ENCODE measurements at places on chromosomes 3 and 15.

DNA sequence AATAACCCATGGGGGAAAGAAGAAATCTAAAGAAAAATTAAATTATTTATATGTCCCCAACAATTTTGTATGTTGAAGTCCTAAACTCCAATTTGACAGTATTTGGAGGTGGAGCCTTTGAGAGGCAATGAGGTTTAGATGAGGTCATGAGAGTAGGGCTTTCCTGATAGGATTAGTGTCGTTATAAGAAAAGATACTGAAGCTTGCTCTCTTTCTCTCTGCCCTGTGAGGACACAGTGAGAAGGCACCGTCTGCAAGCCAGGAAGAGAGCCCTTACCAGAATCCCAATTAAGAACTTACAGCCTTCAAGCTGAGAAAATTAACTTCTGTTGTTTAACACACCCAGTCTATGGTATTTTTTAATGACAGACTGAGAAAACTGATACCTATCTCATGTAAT lies 16.1 kb upstream of the OR5AC2 start:
- DNase-seq = no peak

DNA sequence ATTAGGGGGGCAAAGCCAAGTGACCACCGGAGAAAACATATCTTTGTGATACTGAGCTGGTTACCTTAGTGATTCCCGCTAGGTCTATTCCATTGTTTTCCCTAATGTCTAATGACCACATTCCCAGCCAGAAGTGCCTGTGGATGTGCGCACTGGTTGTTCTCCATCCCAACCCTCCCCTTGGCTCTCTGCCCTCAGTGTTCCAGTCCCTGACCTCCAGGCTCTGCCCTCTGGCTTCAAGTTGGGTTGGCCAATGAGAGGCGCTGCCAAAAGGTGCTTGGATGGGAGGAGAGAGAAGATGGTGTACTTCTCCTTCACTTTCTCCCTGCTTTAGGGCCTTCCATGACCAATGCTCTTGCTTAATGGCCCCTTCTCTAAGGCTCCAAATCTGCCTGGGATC lies 2.4 kb downstream of the COLQ start:
- no peak for DNase-seq

DNA sequence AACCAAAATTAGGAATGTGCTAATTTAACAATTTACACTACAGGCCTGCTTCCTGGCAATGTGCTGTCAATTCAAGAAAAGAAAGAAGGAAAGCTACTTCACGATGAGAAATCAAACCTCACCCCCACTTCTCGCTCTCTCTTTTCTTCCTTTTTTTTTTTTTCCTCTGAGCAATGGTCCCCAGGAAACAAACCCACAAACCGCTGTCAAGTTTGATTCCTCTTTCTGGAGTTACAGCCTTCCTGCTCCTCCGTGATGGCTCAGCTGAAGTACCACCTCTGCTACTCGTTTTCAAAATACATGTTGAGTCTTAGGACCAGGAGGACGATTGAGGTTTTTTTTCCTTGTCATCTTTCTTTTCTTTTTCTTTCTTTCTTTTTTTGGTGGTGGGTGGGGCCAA lies 3.4 kb upstream of the TRIM71 start:
- DNase-seq = no peak

DNA sequence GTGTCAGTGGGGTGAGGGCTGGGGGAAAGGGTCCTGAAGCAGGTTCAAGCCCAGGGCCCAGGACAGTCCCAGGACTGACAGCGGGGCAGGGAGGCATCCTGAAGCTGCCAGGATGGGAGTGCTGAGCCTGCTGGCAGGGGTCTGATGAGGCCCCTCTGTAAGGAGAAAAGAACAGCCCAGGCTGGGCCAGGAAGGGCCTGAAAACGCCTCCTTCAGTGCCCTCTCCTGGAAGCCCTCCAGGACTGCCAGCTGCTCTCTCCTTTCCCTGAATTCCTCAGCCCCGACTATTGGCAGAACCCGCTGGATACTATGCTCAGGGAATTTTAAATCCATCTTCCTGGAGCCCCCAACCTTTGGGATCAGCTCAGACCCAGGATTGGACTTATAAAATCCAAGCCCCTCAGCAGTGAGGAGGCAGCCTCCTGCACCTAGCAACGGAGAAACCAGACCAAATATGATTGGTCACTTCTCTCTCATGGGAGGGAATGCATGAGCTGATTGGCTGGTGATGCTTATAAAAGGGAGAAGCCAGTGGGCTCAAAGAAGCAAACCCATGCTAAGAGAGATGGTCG lies 203.5 kb upstream of the LINGO1 start:
- DNase-seq = peak; percentile 19

DNA sequence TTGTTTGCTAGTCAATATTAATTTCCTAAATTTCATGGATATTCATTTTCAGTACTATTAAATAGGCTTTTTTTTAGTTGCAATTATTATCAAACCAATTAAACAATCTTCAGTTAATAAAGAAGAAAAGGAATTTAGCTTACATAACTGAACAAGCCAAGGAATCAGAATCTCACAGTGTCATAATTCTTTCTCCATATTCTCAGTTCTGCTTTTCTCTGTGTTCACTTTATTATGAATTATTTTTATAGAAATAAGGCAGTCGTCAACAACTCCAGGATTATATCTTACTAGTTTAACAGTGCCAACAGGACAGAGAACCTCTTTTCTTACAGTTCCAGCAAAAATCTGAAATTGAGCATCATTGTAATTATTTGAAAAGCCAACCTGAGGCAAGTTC lies 221.7 kb downstream of the CGGBP1 start:
- no peak for DNase-seq

DNA sequence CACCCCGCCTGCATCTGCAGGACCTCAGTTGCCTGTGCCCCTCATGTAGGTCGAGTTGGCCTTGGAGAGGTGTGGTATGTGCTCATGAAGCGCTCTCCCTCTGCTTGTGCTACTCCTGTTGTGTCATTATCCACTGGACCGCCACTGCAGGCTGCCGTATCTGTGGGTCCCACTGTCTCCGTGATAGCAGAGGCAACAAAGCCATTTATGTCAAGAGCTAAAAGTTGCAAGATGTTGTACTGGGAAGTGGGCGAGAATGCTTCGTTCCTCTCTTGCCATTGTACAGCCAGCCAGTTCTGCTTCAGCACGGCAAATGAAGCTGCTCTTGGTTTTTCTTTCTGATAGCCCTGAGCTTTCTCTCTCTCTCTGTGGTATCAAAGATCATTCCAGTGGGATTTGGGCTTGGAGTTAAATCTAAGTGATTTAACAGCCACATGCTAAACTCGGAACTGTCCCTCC lies 89.0 kb downstream of the TMEM212 start:
- no peak for DNase-seq

DNA sequence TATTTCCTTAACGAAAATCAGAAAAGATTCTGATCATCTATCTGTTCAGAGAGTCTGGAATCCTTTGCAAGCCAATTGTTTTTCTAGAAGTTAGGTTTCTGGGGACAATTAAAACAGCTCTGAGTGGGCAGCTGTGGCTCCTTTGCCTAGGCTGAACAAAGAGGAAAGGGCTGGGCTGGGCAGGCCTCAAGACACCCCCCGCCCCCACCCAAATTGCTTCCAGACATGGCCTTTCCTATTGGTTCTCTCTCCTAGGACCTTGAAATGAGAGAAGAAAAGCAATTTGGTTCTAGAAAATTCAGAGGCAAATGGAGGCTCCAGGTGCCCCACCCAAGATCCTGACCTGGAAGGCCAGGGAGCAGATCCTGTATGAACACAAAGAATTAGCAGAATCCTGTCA lies 2.3 kb upstream of the ADPGK start:
- DNase-seq = no peak

DNA sequence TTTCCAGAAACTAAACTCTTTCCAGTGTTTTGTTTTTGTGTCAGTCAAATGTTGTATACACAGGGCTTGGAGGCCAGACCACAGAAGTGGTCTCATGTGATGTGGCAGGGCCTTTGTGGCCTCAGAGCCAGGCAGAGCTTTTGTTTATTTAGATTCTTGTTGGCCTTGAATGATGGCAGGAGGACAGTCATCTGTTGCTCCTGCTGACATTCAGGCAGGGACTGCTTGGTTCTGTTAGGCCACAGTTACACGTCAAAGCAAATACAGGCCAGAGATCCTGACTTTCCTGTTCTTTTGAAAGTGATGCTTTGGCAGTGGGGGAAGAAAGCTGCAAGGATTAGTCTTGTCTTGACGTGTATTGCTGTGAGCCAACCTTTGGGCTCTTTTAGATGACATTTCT lies 325.1 kb downstream of the CACNA2D3 start:
- DNase-seq = no peak

DNA sequence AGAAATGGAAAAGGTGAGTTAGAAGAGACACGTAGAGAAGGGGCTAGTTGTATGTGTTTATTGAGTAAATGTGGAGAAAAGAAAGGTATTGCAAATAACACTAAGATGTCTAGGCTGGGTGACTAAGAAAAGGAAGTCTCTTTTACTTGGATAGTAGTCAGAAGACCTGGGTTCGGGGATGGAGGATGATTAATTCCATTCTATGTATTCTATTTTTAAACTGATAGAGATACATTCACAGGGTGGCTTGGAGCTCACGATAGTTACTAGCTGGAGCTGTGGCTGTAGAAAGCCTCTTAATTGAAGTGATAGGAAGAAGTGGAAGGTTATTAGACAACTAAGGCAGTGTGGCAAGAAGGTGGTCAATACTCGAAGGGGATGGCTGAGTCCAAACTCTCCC lies 65.9 kb upstream of the TNIK start:
- no peak for DNase-seq

DNA sequence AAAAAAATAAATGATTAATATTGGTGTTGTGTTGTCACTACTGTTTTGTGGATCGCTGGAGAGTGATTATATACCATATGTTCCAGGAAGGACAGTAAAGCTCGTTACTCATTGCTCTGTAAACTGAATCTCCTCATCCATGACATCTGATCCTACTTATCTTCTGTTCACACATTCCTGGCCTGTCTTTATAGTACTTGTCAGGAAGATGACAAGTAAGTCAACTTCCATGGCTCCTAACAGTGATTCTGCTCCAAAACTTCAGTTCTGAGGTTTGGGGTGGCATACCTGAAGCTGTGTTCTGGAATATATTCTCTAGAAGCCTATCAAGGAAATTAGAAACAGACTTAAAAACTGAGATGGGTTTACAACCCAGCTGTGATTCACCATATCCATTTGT lies 288.9 kb downstream of the ZBBX start:
- DNase-seq = no peak

DNA sequence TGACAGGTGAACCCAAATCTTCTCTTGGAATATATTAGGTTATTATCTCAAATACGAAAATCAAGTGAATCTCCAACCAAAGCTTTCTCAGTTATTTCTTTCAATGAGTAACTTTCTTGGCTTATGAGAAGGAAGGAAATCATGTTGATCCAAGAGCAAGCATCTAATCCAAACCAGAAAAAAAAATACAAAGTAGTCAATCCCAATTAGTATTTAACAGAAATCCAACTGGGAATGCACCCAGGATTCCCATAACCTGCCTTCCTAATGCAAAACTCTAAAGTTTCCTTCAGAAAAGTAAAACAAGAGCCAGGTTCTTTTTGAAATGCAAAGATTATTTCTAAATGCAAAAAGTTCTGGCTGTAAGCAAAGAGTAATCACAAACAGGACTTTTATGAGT lies 289.3 kb downstream of the SHOX2 start:
- DNase-seq = no peak

DNA sequence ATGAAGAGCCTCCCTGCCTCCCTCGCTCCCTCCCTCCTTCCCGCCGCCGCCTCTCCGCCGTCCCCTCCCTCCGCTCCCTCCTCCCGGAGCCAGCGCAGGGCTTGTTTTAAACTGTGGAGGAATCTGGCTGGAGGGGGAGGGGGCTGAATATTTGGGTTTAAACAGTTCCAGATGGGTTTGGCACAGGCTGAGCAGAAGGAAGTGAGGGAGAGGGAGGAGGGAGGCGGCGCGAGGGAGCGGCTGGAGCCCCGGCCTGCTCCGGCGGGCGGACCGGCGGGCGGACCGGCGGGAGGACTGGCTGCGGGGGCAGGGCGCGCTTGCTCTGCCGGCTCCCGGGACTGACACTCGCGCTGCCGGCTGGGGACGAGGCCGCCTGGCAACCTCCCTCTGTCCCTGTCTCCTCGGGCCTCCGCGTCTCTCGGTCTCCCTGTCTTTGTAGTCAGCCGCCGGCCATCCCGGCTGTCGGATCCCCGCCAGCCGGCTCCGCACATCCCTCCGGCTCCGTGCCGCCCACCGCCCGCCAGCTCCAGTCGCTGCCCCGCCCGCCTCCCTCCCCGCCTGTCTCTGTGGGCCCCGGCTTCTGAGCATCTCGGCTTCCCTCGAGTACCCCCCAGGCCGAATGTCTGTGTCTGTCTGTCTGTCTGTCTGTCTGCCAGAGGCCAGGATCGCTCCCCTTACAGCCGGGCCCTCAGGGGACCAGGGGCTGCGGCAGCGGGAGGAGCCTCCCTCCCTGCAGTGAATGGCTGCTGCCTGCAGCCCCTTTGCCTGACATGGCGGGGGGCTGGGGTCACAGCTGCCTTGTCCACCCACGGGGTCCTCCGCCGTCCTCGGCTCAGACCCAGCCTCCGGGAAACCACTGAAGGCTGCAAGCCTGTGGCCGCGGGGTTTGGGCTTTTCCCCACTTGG lies 7.6 kb downstream of the EPHB3 start:
- DNase-seq = peak; percentile 98

DNA sequence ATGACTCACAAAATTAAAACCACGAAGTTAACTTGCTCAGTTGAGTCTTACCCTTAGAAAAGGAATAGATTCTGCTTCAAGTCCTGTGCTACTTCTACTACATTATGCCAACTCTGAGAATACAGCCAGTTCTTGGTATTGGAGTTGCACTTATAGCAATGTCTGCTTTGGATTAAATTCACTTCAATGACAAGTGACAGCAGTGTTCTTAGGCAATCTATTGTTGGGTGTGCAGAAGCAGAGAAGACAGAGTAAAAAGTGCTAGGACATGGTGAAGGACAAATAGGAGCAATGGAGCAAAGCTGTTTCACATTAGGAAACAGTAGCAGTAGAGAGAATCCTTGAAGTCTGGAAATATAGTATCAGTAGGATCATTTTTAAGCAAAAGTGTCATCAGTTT lies 713.1 kb downstream of the SI start:
- DNase-seq = peak; percentile 8

DNA sequence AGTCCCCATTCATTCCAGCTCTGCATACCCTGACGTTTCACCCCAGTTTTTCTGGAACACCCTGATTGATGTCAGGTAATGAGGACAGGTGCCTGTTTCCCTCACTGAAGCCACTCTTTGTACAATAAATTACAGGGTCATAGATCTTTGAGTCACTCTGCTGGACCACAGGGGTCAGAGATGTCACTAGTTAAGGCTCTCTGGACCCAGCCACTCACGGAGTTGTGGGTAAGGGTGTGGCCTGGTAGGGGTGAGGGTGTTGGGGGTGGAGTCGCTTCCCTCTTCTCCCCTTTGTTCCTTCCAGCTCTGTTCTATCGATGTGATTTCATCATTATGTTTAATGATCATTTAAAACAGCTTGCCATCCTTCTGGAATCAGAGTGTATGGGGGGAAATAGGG lies 512 bp downstream of the IQCF5 start:
- DNase-seq = no peak

- DNase-seq = peak; percentile 86
These were observed 764 bp downstream of the UACA start for GRCh38 chr15:70762469-70763119.

Data from fibroblast of lung (primary cell).